ENCODE measurements at places on chromosomes 5 and 9. TPM values are rescaled to one million over a fixed set of nuclear protein-coding genes. Genes with fewer than 3 reads are reported as not detected.

DNA sequence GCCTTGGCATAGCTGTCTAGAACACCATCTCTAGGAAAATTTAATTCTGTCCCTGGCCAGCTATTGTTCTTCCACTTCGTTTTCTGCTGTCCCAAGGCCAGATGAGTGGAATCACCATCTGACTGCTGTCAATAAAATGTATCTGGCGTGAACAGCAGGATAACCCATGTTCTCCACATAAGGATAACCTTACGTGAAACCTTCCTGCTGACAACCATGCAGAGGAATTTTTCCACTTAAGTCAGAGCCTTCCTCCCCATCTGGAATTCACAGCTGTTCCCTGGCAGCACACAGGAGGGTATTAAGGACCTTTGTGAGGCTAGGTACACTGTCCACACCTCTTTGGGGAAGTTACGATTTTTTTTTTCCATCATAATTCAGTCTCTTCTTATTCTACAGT lies 28.6 kb downstream of the RNF44 start:
- no peak for DNase-seq

- DNase-seq = no peak
These were observed 159.2 kb downstream of the SNX18 start for GRCh38 chr5:54676481-54677340.

The LCN9 gene
- total RNA-seq = not detected

DNA sequence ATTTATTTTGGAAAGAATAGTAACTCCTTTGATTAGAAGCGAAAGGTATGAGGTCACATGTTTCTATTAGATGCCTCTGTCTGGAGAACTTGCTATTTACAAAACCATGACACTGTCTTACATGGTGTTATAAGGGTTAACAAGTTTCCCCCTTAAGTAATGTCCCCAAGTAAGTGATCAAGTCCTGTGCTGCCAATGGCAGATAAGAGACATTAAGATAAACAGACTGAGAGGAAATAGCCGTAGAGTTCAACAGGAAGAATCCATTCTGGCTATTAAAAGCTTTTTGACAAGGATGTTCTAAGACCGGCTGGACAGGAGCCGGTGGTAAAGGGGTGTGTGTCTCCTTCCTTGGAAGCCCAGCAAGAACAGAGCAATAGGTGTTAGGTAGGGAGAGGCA lies 257.5 kb downstream of the GADD45G start:
- no peak for DNase-seq

The MED10 gene
- total RNA-seq = 50.8 TPM

The PCDHGC3 gene
- total RNA-seq = 0.16 TPM
